ENCODE measurements at places on chromosomes 12 and 14.
A peak's percentile ranks its signal among the peaks of the same experiment; 100 is the strongest.

DNA sequence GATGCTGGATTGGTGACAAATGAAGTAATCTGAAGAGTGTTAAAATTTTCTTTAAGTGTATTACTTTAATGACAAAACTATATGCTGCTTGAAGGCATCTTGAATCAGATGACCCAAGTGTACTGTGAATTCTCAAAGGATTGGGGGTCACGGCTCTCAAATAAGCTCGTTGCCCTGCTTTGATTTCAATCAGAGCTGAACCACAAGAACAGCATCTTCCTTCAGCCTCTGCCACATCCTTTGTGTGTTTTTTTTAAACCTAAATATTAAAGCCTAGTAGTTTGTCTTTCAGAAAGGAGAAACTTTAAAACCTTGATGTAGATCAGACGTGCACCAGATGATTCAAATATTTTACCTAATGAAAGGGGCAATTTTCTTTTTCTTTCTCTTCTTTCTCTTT is 11.7 kb downstream of the ELK3 start:
- DNase-seq = no peak

GRCh38 chr12:52656616-52657015 is 4.6 kb upstream of the KRT2 start:
- no peak for DNase-seq

- DNase-seq = no peak
These were observed 19.5 kb downstream of the PTGDR start for GRCh38 chr14:52286661-52287649.

- no peak for DNase-seq
These were observed 9.2 kb downstream of the WNT5B start for GRCh38 chr12:1638203-1638602.

- peak; percentile 96 for DNase-seq
These were observed 80.0 kb upstream of the EGLN3 start for GRCh38 chr14:34030864-34031263.

GRCh38 chr12:91567100-91567485 is 384.5 kb upstream of the DCN start:
- DNase-seq = no peak

- no peak for DNase-seq
These were observed 42.6 kb downstream of the LRTM2 start for GRCh38 chr12:1862973-1863372.

DNA sequence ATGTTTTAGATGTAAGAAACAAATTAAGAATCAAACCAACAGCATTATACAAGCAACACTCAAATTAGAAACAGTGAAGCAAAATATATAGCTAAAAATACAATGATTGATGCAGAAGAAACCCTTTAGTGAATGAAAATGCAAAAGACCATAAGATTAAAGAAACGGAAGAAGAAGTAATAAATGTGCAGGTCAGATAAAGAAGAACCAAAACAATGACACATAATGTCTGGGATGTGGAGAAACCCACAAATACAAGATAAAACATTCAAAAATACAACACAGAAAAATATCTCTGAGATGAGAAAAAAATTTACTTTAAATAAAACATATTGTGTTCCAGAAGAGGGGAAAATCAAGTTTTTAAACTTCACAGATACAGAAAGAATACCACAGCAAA is 73.4 kb upstream of the AVPR1A start:
- no peak for DNase-seq

GRCh38 chr14:96081767-96082400 is 42.7 kb downstream of the C14orf132 start:
- no peak for DNase-seq

DNA sequence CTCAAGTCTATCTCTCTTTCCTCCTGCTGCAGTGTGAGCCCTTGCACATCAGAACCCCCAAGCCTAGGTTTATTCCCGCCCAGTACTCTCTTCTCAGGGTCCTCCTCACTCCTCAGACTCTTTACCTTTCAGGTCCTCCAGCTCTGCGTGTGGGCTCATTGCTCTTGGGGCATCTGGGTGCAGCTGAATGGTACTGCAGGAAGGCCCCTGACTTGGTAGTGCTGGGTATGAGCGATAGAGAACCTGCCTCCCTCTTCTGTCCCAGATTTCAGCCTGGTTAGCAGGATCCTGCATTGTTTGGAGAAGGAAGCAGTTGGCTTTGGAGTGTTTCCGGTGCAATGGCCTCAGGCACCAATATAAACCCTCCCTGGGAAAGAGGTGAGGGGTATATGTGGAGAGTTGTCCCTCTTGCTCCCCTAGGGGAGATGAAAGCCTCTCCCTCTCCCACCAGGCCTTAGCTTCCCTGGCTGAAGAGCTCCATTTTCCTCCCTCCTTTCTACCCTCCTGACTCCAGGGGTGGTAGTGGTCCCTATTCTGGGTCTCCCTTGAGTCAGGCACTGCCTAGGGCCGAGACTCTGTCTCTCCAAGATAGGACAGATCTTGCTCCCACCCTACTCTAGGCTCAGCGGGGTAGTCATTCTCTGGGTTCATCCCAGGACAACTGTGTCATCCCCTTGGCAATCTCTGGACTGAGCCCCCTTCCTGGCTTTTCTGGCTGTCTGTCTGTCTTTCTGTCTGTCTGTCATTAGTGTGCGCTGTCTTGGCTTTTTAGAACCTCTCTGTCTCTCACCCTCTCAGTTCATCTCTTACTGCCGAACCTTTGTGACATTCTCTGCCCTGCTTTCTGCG is 3.8 kb downstream of the LRP1 start:
- no peak for DNase-seq

- DNase-seq = no peak
These were observed 332.5 kb downstream of the MED13L start for GRCh38 chr12:115944837-115945490.

GRCh38 chr14:33767586-33768457 is 183.1 kb downstream of the EGLN3 start:
- DNase-seq = no peak

DNA sequence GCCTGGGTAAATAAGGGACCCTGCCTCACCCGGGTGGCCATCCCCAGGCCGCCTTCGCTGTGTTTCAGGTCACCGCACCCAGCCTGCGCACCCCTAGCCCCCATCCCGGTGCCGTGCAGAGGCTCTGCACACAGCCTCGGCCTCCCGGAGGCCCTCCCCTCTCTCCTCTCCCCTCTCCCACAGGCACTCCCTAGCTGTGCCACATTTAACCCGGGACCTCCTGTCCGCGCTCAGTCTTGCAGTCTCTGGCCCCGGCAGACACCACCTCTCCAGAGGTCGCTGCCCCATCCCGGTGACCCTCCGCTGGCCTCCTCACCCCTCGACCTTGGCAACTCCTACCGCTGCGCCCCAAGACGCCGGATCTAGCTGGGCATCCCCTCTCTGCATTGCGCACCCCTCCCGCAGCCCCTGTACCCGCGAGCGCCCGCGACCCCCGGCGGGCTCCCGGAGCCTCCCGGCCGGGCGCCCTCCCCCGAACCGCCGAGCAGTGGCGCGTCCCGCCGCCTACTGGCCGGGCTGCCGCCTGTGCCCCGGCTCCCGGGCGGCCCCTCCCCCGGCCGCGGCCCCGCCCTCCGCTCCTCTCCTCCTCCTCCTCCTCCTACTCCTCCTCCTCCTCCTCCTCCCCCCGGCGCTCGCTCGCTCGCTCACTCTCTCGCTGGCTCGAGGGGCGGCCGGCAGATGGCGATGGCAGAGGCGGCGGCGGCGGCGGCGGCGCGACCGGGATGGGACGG is 120.7 kb downstream of the AACS start:
- peak; percentile 89 for DNase-seq

DNA sequence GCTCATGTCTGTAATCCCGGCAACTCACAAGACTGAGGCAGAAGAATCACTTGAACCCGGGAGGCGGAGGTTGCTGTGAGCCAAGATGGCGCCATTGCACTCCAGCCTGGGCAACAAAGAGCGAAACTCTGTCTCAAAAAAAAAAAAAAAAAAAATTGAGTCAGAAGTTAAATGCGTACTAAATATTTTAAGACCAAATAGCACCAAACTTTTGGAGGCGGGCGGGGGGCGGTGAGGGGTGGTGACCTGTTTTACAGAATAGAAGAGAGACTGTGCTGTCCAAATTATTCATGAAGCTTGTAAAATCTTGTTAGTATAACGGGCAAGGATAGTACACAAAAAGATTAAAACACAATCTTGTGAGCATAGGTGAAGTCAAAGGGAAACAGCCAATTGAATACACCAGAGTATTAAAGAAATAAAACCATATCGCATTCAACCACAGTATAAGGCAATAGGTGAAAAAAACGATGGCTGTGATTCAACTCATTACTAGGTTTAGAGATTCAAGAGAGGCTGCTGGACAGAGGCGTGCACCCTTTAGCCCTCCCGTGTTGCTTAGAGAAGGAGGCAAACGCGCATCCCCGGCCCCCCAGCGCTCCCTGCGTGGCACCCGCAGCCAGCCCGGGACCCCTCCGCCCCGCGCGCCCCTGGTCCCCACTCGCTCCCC is 571 bp downstream of the ZNF891 start:
- no peak for DNase-seq

DNA sequence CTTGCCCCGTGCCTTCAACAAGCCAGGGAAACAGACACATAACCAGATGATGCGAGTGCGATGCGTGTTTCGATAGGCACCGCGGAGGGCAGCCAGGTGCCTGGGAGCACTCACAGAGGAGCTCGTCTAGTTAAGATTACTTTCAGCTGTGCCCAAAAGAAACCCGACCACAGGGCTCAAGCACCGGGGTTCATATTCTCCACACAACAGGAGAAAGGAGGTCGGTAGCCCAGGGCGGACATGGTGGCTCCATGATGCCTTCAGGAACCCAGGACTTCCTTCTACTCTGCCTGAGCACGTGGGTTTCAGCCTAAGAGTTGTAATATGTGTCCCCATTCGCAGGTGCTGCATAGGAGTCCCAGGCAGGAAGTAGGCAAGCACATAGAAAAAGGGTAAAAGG is 53.7 kb upstream of the DDX11 start:
- DNase-seq = no peak

DNA sequence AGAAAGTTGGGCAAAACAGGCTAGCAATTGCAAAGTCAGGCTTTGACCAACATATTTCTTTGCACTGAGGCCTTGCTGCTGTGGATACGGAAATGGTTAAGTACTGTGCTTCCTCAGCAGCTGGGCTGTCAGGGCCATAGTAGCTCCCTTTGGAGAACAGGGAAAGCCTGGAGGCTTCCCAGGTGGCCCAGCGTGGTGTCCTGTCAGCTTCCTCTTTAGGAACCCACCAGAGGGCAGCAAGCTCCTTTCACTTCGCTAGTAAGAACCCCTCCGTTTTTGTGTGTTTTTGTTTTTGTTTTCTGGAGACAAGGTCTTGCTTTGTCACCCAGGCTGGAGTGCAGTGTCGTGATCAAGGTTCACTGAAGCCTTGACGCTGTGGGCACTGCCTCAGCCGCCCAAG is 1.7 kb upstream of the CFAP251 start:
- peak; percentile 25 for DNase-seq

DNA sequence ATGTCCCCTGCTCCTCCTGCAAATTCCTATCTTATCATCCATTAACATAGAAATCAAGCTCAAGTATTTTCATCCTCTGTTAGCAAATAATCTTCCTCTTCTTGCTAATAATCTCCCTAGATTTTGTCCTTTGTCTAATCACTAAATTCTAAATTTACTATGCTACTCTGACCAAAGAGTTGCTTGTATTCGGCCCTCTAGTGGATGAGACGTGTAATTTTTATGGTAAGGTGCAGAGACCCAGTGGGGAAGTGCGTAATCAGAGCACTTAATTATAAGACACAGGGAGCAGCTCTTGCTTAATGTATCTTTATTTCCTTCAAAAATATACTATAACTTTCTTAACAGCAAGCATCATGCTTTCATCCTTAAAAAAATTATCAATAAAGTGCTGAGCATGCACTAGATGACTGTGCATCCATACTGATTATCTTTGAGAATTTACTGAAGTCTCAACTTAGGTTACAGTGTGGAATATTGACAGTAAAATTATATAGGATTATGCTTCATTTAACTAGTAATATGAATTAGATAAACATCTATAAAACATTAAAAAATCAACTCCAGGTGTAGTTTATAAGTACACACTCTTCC is 212.6 kb downstream of the SLC16A7 start:
- peak; percentile 32 for DNase-seq

DNA sequence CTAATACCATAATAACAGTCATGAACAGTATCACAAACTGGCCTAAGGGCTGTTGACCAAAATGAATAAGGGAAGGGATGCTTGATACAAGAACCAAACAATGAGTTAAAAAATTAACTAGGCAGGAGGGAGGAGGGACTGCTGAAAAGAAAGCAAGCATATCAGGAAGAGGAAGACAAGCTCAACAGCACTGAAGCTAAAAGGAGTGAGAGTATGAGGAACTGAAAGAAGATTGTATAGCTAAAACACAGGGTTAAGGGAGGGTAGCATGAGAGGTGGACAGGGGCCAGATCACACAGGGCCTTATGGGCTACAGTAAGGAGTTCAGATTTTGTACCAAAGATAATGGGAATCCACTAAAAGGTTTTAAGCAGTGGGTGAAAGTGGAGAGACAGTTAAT is 34.1 kb downstream of the ITGA7 start:
- DNase-seq = no peak

- DNase-seq = peak; percentile 50
These were observed 540.2 kb upstream of the TMEM132C start for GRCh38 chr12:127726671-127727315.

DNA sequence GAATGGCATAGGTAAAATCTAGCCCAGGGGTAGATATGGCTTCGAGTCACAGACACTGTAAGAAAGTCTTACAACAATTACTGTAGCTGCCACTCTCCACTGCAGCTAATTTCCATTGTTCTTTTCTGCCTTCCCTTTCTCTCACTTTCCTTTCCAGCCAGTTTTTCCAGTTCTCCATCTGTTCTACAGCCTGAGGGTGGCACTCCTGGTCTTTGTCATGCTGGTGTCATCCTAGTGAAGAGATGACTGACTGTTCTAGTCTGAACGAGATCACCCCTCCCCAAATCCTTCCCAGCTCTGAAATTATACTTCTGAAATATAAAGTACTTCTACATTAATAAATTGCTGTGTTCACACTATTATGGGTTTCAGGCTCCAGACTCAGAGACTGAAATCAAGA is 74.2 kb upstream of the CSRP2 start:
- peak; percentile 38 for DNase-seq

DNA sequence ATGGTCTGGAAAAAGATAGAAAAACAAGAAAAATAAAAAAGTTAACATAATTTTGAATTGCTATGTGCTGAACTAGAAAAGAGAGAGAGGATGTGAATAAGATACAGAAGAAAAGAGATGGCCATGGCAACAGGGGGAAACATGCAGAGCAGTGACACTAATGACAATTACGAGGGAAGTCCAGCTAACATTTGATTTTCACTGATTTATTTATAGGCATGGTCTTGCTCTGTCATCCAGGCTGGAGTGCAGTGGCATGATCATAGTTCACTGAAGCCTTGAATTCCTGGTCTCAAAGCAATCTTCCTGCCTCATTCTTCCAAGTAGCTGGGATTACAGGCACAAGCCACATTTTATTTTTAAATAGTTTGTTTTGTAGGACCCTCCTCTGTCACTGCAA is 1.8 kb downstream of the OR6C74 start:
- DNase-seq = no peak

DNA sequence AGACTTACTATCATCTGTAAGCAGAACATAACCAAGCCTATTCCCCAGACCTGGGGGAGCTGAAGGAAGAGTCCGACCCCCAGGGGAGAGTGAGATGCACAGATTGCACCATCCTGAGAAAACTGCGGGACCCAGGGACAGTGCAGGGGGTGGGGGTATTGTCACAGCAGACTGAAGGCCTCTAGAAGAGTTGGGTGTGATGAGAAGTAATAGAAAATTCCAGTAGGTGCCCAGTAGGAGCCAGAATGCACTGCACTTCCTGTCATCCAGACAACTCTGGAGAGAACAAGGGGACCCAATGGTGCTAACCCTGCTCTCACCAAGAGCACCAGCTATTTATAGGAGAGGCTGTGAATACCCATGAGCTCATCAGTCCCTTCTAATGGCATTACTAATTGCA is 190.1 kb downstream of the BCL11B start:
- DNase-seq = no peak

Data from tongue (tissue), 3 donors.